ENCODE measurements at places on chromosomes 1 and 21.

GRCh38 chr1:240739754-240740153, 127.8 kb upstream of the GREM2 start:
- no peak for DNase-seq

GRCh38 chr1:198638441-198638840, 399 bp upstream of the PTPRC start:
- DNase-seq: no peak

- no peak for DNase-seq
Measured at GRCh38 chr1:160630523-160631451, 16.1 kb downstream of the SLAMF1 start.

DNA sequence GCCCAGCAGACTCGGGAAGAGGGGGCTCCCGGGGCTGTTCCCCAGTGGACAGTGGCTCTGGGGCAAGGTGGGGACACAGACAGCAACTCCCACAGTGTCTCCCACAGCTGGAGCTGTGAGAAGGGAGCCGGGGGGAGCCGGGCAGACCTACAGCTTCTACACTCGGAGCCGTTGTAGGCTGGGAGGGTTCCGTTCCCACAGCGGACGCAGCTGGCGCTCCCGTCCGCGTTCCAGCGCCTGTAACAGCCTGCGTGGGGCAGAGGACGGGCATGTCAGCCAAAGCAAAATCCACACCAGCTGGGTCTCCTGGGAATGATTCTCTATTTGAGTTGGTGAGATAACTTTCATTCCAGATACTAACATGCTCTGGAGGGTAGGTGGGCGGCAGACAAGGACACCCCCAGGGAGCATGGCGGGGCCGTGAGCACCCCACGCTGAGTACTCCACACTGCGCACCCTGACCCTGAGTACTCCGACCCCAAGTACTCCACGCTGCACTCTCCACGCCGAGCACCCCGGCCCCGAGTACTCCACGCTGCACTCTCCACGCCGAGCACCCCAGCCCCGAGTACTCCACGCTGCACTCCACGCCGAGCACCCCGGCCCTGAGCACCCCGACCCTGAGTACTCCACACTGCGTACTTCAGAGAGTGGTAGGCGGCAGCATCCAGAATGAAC, 13.4 kb upstream of the RNF223 start:
- DNase-seq: no peak

Measured in stimulated activated CD4-positive, alpha-beta T cell treated with anti-CD3 and anti-CD28 coated beads, Interleukin-15, amount 100 ng/mL, for 1 hour (primary cell).